ENCODE measurements at places on chromosomes 12 and 14.
A peak's percentile ranks its signal among the peaks of the same experiment; 100 is the strongest.

GRCh38 chr12:115583591-115583990 lies 693.9 kb downstream of the MED13L start:
- DNase-seq = no peak

GRCh38 chr12:109462868-109463692 lies 14.0 kb downstream of the KCTD10 start:
- DNase-seq = no peak

DNA sequence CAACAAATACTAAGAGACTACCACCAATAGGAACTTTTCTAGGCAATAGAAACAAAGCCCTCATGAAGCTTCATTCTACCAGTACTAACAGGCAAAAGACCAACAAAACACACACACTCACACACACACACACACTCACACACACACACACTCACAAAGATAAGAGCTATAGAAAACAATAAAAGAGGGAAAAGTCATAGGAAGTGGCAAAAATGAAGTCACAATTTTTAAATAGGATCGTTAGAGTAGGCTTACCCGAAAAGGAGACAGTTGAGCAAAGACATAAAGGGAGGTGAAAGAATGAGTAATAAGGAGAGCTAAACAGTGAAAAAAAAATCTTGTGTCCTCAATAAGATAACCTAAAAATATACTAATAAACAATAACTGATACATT lies 66.5 kb downstream of the C2CD5 start:
- no peak for DNase-seq

- no peak for DNase-seq
Measured at GRCh38 chr12:27493260-27493940, 30.6 kb upstream of the PPFIBP1 start.

- no peak for DNase-seq
Measured at GRCh38 chr14:75910048-75910447, 71.7 kb downstream of the TGFB3 start.

DNA sequence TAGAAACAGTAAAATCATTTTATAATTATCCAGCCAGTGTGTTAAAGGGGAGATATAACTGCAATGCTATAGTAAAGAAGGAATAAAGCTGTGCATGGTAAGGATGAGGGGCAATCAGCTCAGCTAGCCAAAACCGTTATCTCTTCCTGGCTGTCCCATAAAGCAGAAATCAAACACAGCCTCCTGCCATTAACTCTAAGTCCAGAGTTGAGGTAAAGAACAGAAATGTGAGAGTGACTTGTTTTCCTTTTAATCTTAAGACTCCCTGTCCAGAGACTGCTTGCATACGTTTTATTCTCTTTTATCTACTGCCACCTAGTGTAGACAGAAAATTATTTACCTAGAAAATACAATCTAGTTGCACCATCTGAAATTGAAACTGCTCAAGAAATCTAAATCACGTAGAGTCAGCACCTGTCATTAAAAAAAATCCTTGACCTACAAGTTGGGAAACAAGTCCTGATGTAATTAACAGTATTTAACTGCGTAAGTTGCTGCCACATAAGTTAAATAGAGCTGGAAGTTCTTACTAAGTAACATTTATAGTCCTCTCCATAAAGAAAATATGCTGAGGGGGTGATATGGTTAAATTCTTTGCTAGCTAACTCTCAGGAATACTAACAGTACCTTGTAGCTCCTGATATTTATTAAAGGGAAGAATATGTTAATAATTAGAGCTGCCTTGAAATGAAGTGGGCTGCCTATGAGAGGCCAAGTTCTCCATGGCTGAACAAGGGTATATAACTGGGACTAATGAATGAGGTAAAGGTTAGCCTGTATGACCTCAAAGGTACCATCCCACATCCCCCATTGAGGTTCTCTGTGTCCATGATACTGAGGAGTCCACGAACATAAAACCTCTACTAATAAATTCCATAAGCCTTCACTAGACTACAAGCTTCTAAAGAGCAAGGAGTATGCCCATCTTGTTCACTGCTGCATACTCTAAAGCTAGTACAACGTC lies 62.7 kb downstream of the GALNT4 start:
- DNase-seq = peak; percentile 12

GRCh38 chr12:50642761-50643160 lies 121.1 kb upstream of the ATF1 start:
- no peak for DNase-seq

GRCh38 chr14:49673586-49673985 lies 14.4 kb downstream of the POLE2 start:
- DNase-seq = no peak
